ENCODE measurements at places on chromosomes 6 and 20.

DNA sequence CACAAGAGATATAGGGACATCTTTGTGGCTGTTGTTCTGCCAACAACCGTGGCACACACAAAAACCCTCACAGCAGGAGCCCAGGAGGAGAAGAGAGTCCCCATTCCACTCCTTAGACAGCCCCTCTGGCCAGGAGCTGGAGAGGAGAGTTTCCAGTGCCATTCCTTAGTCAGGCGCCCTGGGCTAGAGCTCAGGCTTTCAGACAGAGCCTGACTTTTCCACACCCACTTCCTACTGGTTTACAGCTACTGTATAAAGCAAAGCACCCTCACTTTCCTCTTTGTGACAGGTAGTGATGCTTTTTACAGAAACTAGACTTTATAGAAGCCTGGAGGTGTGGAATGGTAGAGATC, 145.9 kb downstream of the SYCP2 start:
- peaks cover 20% of the 10 kb centered on the region for H3K27me3 ChIP-seq
- no peak overlapping the region for H3K4me3 ChIP-seq
- no peak overlapping the region for H3K27ac ChIP-seq

DNA sequence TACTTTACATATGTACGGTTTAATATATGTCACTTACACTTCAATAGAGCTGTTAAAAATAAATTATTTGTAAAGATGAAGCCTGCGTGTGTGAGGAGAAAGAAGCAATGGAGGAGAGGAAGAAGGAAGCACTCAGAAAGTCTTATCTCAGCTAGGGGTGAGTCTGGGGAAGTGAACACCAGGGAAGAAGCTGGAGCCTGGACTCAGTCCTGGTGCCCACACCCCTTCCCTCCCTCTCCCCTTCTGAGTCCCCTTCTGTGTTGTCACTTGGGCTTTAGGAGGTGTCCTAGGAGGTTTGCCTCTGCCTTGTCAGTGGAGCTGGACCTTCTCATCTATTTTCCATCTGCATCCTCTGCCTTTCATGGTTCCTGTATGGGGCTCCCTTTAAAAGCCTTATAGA, 1.9 kb downstream of the SIRPB2 start:
- no peaks in the 10 kb centered on the region for H3K4me1 ChIP-seq
- no peak overlapping the region for H3K4me3 ChIP-seq
- no peak for DNase-seq
- peak overlapping the region; percentile 80 for H3K27ac ChIP-seq
- H3K36me3 ChIP-seq, result no peaks in the 10 kb centered on the region

- H3K27ac ChIP-seq, result no peak overlapping the region
- no peak for DNase-seq
- H3K4me1 ChIP-seq, result peaks cover 5% of the 10 kb centered on the region
- H3K27me3 ChIP-seq, result no peaks in the 10 kb centered on the region
Observed at GRCh38 chr6:134071846-134072245, 19.4 kb upstream of the SLC2A12 start.

- no peak overlapping the region for H3K4me3 ChIP-seq
- H3K27ac ChIP-seq, result no peak overlapping the region
- no peaks in the 10 kb centered on the region for H3K36me3 ChIP-seq
- peak; percentile 47 for DNase-seq
- peaks cover 4% of the 10 kb centered on the region for H3K4me1 ChIP-seq
- no peaks in the 10 kb centered on the region for H3K27me3 ChIP-seq
Observed at GRCh38 chr20:47719625-47720024, 65.7 kb downstream of the SULF2 start.

DNA sequence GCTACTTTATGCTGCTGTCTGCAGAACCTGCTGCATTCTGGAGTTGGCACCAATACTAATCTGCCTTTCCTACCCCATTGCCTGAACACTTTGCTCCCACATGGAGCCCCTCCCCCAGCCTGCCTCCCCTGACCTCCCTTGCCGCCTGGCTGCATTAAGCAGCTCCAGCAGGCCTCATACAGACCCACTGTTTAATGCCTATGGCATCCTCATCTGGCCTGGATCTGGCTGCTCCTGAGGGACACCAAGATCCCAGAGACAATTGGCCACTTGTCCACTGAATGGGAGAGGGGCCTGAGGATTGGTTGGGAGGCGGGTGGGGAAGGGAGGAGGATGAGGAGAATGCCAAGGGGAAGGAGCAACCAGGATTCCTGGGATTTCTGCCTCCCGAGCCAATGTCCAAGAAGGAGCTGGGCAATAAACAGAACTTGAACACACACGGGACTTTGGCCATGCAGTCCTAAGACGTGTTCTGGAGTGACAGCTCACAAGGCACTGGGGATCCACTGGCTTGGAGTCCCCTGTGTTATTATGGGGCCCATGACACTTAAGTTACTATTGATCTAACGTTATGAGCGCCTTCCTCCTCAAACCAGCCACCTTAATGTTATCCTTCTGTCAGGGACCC, 10.4 kb upstream of the KCNK5 start:
- no peaks in the 10 kb centered on the region for H3K36me3 ChIP-seq
- H3K4me3 ChIP-seq, result no peak overlapping the region
- H3K27me3 ChIP-seq, result no peaks in the 10 kb centered on the region
- no peak for DNase-seq

GRCh38 chr6:139429580-139430145, 55.2 kb upstream of the CITED2 start:
- no peak overlapping the region for H3K4me3 ChIP-seq
- no peaks in the 10 kb centered on the region for H3K27me3 ChIP-seq
- H3K27ac ChIP-seq, result no peak overlapping the region
- no peaks in the 10 kb centered on the region for H3K36me3 ChIP-seq
- no peak for DNase-seq
- H3K4me1 ChIP-seq, result peaks cover 8% of the 10 kb centered on the region

DNA sequence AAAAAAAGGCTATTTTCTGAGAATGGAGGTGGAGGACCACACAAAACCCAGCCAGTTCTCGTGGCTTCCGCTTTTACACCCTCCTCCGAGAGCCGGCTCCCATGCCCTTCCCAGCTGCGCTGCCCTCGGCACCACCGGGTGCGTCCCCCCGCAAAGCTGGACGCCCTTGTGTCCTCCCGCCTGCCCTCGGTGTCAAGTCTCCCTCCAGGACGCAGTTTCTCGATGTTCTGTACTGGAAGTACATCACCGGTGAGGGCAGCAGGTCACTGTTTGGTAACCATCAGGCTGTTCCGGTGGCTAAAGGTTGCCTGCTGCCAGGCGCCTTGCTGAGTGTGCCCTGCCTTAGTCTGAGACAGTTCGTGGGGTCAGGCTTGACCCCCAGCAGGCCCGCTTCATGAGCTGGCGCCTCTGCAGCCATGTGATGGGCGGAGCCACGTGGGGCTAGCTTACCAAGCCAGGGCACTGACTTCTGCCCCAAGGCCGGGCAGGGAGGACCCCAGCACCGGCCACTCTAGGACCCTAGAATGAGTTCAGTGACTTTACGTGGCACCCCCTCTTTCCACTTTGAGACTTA, 34.6 kb downstream of the RREB1 start:
- no peak for DNase-seq
- peak overlapping the region; percentile 93 for H3K27ac ChIP-seq
- no peaks in the 10 kb centered on the region for H3K36me3 ChIP-seq
- no peak overlapping the region for H3K4me3 ChIP-seq
- peaks cover 78% of the 10 kb centered on the region for H3K4me1 ChIP-seq
